ENCODE measurements at places on chromosomes 16 and 17. TPM values are rescaled to one million over a fixed set of nuclear protein-coding genes. Genes with fewer than 3 reads are reported as not detected.
A peak's percentile ranks its signal among the peaks of the same experiment; 100 is the strongest.

- no peak for DNase-seq
Measured at GRCh38 chr17:37211136-37211535, 164.6 kb upstream of the C17orf78 start.

DNA sequence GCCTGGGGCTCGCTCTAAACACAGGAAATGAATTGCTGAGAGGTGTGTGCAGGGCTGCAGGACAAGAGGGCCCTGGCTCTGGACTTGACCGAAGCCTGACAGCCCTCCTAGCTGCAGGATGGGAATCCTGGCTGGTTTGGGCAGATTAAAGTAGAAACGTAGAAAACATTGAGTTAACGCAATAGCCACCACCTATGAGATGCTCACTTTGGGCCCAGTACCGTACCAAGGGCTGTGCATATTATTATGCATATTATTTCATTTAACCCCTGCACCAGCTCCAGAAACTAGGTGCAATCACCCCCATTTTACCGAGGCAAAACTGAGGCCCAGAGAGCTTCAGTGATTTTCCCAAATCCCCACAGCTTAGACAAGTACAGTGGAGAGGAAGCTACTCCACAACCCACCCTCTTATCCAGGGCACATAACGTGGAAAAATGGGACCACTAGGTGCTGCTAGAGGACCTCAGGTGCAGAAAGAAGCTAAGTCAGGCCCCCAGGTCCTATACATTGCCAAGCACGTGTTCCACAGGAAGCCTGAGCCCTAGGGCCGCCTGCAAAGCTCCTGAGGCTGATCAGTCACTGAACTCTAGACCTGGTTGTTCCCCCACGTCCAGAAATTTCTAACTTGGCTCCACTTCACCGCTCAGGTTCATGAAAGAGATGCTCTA, 79.2 kb downstream of the MYH11 start:
- DNase-seq: peak; percentile 11

SHBG gene
- 2.6 TPM for polyA plus RNA-seq

DNA sequence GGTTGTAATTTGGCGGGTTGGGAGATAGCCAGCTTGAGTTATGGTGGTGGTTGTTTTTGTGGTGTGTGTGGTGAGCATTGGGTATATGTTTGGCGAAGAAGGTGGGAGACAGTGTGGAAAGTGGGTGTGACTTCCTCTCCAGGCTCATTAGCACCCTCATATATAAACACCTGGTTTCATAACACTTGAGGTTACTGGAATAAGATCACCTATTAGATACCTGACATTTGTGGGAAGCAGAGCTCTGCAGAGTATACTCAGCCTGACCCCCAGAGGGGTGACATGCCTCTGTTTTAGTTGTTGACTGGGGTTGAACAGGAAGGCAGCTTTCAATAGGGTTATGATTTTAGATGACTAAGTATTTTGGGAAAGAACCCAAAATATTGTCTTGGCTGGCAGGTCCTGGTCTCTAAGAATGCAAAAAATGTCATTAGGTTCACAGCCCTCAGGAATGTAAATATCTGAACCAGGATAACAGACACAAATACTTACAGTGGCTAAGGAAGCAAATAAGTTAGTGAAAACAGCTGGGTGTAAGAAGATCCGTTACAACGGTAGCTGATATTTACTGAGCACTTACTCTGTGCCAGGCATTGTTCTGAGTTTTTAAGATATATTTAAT, 18.3 kb upstream of the EFCAB13 start:
- DNase-seq: no peak

DNA sequence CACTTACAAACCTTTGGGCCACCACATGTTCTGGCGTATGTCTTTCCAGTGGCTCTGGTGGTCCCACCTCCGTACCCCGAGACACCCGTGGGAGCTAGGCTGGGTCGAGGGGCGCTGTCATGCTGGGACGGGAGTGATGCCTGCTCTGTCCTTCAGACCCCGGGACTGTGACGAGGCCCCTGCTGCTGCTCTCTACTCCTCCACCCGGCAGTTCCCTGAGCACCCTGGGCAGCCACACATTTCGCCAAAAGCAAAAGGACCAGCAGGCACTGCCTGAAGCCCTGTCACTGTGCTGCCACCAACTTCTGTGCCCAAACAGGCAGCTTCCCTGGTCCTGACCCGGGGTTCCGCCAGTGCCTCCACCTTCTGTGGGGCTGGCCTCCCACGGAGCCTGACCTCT, 15.5 kb downstream of the DOC2B start:
- DNase-seq: no peak

Measured in small intestine (tissue), 16 donors.